ENCODE measurements at places on chromosomes 16 and 17. TPM values are rescaled to one million over a fixed set of nuclear protein-coding genes. Genes with fewer than 3 reads are reported as not detected.

The DNASE1L2 gene
- not detected for total RNA-seq

DNA sequence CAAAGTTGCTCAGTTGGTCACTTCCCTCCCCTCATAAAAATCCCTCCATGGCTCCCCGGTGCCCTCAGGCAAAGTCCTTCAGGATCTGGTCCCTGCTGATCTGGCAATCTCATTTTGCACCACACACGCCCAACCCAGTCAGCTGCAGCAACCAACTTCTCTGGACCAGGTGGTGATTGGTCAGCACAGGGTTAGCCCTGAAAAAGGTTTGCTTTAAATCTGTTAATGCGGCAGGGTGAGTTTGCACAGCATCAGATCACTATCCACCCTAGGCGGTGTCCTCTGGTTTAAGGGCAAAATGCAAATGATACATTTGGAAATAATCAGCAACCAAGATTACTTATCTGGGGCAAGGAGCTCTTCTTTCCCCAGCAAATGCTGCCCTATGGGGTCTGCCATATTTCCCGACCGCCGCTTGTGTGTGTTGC lies 42.9 kb upstream of the TNRC6C start:
- no peak for DNase-seq
- H3K4me3 ChIP-seq: no peak overlapping the region
- no peaks in the 10 kb centered on the region for H3K27me3 ChIP-seq
- no peaks in the 10 kb centered on the region for H3K36me3 ChIP-seq

DNA sequence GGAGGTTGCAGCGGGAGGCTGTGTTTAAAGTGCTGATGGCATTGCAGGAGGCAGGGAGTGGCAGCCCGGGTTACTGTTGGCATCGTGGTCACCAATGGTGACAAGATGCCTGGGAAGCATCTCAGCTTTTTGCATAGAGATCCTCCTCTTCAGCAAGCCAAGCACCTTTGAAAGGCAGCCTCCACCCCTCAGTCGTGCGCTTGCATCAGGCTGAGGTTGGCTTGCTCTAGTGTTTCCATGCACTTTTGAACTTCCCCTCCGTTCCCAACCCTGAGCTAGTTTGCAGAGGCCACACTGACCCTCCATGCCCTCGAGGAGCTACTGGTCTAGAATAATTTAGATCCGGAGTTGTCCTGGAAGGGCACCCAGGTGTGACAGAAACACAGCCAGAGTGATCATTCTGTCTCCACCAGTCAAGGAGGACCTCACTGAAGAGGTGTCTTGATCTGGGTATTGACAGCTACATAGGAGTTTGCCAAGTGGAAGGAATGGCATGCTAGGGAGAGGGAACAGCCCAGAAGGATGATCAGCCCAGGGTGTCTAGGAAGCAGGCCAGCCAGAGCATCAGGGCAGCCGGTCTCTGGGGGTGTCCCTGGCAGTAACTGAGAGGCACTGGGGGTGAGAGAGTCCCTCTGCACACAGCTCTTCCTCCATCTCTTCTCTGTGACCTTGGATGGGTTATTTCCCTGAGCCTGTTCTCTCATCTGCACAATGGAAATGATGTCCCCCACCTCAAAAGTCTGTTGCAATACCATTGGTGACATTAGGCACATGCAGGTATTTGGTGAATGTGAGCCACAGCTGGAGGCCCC lies 7.7 kb downstream of the BEAN1 start:
- H3K27me3 ChIP-seq: no peaks in the 10 kb centered on the region
- no peaks in the 10 kb centered on the region for H3K36me3 ChIP-seq
- DNase-seq: no peak
- H3K27ac ChIP-seq: no peak overlapping the region

- no peak overlapping the region for H3K4me3 ChIP-seq
- no peak for DNase-seq
- peak overlapping the region; percentile 78 for H3K27ac ChIP-seq
- peaks cover 61% of the 10 kb centered on the region for H3K4me1 ChIP-seq
- no peaks in the 10 kb centered on the region for H3K27me3 ChIP-seq
These were observed 30.0 kb downstream of the MYO18A start for GRCh38 chr17:29150161-29150560.

GRCh38 chr17:39151943-39152818 lies 744 bp upstream of the PLXDC1 start:
- DNase-seq: no peak
- peak overlapping the region; percentile 96 for H3K27ac ChIP-seq
- H3K4me3 ChIP-seq: peak overlapping the region; percentile 89
- H3K36me3 ChIP-seq: no peaks in the 10 kb centered on the region
- H3K27me3 ChIP-seq: no peaks in the 10 kb centered on the region

The MYH13 gene
- total RNA-seq: not detected

GRCh38 chr17:2703606-2704005 lies 8.0 kb downstream of the CLUH start:
- H3K36me3 ChIP-seq: peaks cover 47% of the 10 kb centered on the region
- no peak for DNase-seq
- H3K27ac ChIP-seq: no peak overlapping the region
- peaks cover 44% of the 10 kb centered on the region for H3K4me1 ChIP-seq

DNA sequence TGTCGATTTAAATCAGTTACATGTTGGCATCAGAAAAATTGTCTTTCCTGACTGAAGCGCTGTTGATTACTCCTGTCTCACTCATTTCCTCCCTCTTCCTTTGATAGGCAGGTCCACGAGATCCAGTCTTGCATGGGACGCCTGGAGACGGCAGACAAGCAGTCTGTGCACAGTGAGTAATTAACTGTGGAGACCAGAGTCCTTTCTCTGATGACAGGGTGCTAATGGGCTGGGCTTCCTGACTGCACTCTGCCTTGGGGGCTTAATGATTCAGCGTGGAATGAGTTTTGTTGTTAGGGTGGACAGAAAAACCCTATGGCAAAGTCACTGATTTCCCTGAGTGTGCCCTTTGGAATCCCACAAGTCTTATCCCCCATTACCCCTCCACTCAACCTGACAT lies 6.5 kb downstream of the GOSR2 start:
- no peaks in the 10 kb centered on the region for H3K27me3 ChIP-seq
- H3K36me3 ChIP-seq: peaks cover 51% of the 10 kb centered on the region

Measured in right atrium auricular region (tissue), 2 donors.